Activated CD8-positive, alpha-beta T cell treated with anti-CD3 and anti-CD28 coated beads for 36 hours (primary cell): ENCODE measurements at places on chromosomes 2 and 18. TPM values are rescaled to one million over a fixed set of nuclear protein-coding genes. Genes with fewer than 3 reads are reported as not detected.

- no peaks in the 10 kb centered on the region for H3K27me3 ChIP-seq
- H3K4me1 ChIP-seq = no peaks in the 10 kb centered on the region
- no peak overlapping the region for H3K27ac ChIP-seq
- no peaks in the 10 kb centered on the region for H3K36me3 ChIP-seq
Observed at GRCh38 chr18:7234091-7234490, 3.2 kb downstream of the LRRC30 start.

DNA sequence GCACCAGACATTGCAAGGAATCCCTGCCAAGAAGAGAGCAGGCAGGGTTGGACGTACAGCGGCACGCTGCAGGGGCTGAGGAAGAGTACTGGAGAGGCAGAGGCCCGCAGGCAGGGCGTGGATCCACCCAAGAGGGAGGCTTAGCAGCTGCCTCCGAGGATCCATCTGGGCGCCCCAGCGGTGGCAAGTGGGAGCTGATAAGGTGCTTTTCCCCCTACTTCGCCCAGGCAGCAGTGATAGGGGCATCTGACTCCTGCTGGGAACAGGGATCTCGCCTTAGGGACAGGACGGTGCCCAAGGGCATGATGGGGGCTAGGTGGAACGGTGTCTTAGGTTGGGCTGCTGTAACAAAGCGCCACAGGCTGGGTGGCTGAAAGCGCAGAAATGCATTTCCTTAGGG, 67.4 kb upstream of the HS6ST1 start:
- no peak for DNase-seq
- no peaks in the 10 kb centered on the region for H3K36me3 ChIP-seq
- no peak overlapping the region for H3K27ac ChIP-seq
- peaks cover 9% of the 10 kb centered on the region for H3K4me1 ChIP-seq

OBSL1 gene
- 1.3 TPM for total RNA-seq

GRCh38 chr18:2905854-2906703, 59.3 kb downstream of the EMILIN2 start:
- peak; percentile 51 for DNase-seq
- peaks cover 27% of the 10 kb centered on the region for H3K36me3 ChIP-seq
- peak overlapping the region; percentile 88 for H3K27ac ChIP-seq
- H3K4me1 ChIP-seq = peaks cover 26% of the 10 kb centered on the region
- peak overlapping the region; percentile 82 for H3K4me3 ChIP-seq

PRKAG3 gene
- not detected for total RNA-seq

DNA sequence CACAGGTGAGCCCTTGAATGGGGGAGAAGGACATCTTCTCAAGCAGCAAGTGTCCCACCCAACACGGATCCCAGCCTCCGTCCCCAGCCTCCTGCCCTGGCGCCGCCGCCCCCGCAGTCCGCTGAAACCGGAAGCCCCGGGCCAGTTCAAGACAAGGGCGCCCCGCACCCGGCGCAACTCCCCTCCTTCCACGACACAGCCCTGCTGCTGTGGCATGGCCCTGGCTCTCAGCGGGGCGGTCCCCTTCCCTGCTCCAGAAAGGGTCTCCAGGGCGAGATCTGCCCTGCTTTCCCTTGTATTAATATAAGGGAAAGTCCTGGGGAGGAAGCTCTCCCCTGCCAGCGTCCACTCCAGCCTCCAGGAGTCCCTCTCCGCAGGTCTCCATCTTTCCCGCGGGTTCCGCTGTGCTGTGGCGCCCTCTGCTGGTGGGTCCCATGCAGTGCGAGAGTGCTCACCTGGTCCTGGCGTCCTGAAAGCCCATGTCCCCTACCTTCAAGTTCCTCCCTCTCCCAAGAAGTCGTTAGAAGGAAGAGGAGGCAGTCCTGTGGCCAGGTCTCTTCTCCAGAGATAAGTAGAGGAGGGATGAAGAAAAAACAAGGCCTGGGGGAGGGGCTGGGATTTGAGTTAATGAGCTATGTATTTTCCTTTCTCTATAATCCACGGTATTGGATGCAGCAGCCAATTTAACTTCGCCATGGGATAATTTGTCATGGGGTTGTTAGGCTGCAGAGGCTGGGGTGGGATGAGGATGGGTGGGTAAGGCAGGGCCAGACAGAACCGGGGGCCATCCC, 176.0 kb downstream of the SMAD2 start:
- no peak overlapping the region for H3K4me3 ChIP-seq
- H3K4me1 ChIP-seq = peaks cover under 1% of the 10 kb centered on the region
- peaks cover 10% of the 10 kb centered on the region for H3K27me3 ChIP-seq

- H3K4me3 ChIP-seq = no peak overlapping the region
- peaks cover 1% of the 10 kb centered on the region for H3K27me3 ChIP-seq
- H3K4me1 ChIP-seq = peaks cover 7% of the 10 kb centered on the region
- H3K27ac ChIP-seq = no peak overlapping the region
Observed at GRCh38 chr18:25817546-25818237, 272.7 kb downstream of the SS18 start.

- no peaks in the 10 kb centered on the region for H3K36me3 ChIP-seq
- no peak overlapping the region for H3K27ac ChIP-seq
- peaks cover 2% of the 10 kb centered on the region for H3K4me1 ChIP-seq
- DNase-seq = no peak
Observed at GRCh38 chr2:111652038-111652437, 232.0 kb downstream of the ANAPC1 start.

- no peak overlapping the region for H3K27ac ChIP-seq
- H3K4me3 ChIP-seq = no peak overlapping the region
- H3K36me3 ChIP-seq = no peaks in the 10 kb centered on the region
Observed at GRCh38 chr18:59060551-59060950, 79.1 kb upstream of the SEC11C start.

GPR75 gene
- total RNA-seq = 0.88 TPM

DNA sequence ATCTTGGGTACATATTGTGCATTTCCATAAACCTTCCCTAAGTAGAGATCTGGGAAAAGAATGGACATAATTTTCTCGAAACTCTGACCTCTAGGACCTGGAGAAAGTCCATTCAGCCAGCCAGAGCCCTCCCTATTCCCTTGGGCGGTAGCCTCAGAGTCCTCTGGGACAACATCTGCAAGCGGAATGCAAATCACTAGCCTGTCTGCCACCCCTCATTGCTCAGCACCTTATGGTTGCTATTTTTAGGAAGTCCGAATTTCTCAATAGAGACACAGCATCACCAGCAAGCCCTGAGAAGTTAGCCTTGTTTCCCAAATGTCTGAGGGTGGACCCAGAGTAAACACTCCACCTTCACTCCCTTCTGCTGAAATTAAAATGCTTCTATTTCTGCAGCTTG, 17.6 kb upstream of the CD28 start:
- no peak overlapping the region for H3K27ac ChIP-seq
- no peak for DNase-seq
- H3K4me3 ChIP-seq = no peak overlapping the region
- peaks cover 33% of the 10 kb centered on the region for H3K4me1 ChIP-seq
- no peaks in the 10 kb centered on the region for H3K36me3 ChIP-seq

SOCS6 gene
- total RNA-seq = 0.47 TPM

DNA sequence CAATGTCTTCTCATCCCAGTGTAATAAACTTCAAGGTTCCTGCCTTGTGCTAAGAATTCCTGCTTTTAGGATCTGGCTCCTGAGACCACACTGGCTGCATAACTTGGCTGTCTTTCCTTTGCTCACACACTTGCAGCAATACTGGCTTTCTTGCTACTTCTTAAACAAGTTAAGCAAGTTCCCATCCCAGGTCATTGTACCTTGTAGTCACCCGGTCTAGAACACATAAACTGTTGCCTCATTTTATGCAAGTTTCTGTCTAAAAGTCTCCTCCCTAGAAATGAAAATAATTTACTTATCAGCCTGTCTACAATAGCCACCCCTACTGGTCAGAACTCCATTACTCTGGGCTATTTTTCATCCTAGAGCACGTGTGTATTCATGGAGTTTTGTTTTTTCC, 887.9 kb upstream of the FAM98A start:
- no peaks in the 10 kb centered on the region for H3K36me3 ChIP-seq
- H3K27me3 ChIP-seq = no peaks in the 10 kb centered on the region
- DNase-seq = no peak

SERPINB13 gene
- total RNA-seq = not detected

DNA sequence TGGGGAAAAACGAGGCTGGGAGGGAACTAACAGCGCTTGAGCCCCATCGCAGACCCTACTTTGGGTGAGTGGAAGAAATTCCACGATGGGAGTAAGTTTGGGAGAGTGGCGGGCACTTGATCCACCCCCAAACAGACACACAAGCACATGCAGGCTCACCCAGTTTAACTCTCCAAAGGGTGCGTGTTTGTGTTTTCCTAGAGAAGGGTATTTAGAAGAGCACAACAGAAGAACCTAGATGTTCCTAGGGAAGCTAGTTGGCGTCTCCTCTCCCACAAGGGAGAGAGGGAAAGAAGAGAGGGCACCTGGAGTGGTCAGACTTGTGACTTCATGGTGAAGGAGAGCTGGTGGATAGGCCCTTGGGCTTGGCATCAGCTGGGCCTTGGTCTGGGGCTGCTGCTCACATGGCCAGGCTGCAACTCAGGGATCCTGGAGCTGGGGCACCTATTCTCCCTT, 3.2 kb downstream of the GATA6 start:
- H3K4me3 ChIP-seq = no peak overlapping the region
- peaks cover 71% of the 10 kb centered on the region for H3K27me3 ChIP-seq

GPR55 gene
- 5.0 TPM for total RNA-seq

DNA sequence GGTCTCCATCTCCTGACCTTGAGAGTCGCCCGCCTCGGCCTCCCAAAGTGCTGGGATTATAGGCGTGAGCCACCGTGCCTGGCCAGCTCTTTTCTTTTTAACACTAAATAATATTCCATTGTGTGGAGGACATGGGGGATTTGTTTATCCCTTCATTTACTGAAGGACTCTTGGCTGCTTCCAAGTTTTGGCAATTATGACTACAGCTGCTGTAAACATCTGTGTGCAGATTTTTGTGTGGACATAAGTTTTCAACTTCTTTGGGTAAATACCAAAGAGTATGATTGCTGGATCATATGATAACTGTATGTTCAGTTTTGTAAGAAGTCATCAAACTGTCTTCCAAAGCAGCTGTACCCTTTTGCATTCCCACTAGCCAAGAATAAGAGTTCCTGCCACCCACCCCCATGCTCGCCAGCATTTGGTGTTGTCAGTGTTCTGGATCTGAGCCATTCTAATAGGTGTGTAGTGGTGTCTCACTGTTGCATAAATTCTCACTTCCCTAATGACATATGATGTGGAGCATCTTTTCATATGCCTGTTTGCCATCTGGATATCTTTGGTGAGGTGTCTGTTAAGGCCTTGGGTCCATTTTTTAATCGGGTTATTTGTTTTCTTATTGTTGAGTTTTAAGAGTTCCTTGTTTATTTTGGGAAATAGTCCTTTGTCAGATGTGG, 52.2 kb downstream of the TNFRSF11A start:
- H3K4me3 ChIP-seq = no peak overlapping the region
- H3K4me1 ChIP-seq = peaks cover 6% of the 10 kb centered on the region
- H3K27ac ChIP-seq = no peak overlapping the region
- no peaks in the 10 kb centered on the region for H3K36me3 ChIP-seq

GRCh38 chr18:48059455-48060010, 129.1 kb upstream of the SMAD2 start:
- peaks cover 21% of the 10 kb centered on the region for H3K27me3 ChIP-seq
- no peak overlapping the region for H3K27ac ChIP-seq
- no peak overlapping the region for H3K4me3 ChIP-seq
- H3K4me1 ChIP-seq = no peaks in the 10 kb centered on the region

CAPN14 gene
- 0.59 TPM for total RNA-seq

DNA sequence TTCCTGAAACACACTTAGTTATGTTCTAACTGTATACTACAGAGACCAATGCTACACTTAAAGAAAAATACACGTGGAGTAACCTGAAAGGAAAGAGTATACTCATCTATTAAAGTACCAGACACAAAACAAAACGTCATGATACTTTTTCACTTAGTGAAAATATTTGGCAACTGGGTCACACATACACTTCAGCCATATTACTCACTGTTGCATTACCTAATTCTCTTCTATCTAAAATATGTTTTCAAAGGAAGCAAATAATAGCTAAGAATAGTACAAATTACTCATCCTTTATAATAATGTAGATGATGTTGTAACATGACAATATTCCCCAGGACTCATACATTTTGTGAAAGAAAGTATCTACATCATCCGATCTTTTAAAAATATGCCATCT, 76.5 kb upstream of the EPB41L3 start:
- no peak overlapping the region for H3K27ac ChIP-seq
- H3K4me3 ChIP-seq = no peak overlapping the region
- no peaks in the 10 kb centered on the region for H3K36me3 ChIP-seq
- peaks cover 5% of the 10 kb centered on the region for H3K27me3 ChIP-seq
- no peak for DNase-seq

DNA sequence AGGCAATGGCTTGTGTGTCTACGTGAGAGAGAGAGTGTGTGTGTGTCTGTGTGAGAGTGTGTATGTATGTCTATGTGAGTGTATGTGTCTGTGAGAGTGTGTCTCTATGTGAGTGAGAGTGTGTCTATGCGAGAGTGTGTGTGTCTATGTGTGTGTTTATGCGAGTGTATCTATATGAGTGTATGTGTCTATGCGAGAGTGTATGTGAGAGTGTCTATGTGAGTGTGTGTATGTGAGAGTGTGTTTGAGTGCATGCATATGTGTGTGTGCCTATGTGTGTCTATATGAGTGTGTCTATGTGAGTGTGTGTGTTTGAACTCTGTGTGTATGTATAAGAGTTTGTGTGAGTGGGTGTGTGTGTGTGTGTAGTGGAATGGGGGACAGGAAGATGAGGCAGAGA, 9.8 kb upstream of the GNLY start:
- DNase-seq = no peak
- no peak overlapping the region for H3K27ac ChIP-seq
- H3K36me3 ChIP-seq = no peaks in the 10 kb centered on the region
- H3K4me1 ChIP-seq = peaks cover 12% of the 10 kb centered on the region
- no peak overlapping the region for H3K4me3 ChIP-seq
- H3K27me3 ChIP-seq = peaks cover 2% of the 10 kb centered on the region

- peaks cover 13% of the 10 kb centered on the region for H3K4me1 ChIP-seq
- no peaks in the 10 kb centered on the region for H3K27me3 ChIP-seq
- no peak overlapping the region for H3K4me3 ChIP-seq
- H3K36me3 ChIP-seq = no peaks in the 10 kb centered on the region
Observed at GRCh38 chr18:48955830-48956261, 5.1 kb upstream of the SMAD7 start.

GRCh38 chr18:79934311-79935097, 16.9 kb downstream of the SLC66A2 start:
- no peak for DNase-seq
- no peak overlapping the region for H3K27ac ChIP-seq
- H3K4me3 ChIP-seq = no peak overlapping the region
- H3K4me1 ChIP-seq = no peaks in the 10 kb centered on the region

DNA sequence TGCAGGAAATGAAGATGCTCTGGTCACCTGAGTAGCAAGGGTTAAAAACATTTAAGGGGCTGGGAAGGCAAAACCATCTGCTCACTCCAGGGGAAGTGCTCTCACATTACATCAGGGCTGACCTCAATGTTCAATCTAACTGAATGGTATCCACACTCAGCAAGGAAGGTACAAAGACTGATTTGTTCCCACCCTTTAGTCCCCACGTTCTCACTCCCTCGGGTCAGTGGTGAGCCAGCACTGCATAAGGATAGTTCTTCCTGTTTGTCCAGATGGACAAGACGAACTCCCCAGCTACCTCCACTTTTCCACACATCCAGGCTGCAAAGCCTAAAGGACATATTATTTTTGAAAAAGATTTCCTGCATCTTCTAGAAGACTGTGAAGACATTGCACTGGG, 126.6 kb upstream of the SLC14A2 start:
- no peaks in the 10 kb centered on the region for H3K4me1 ChIP-seq
- no peaks in the 10 kb centered on the region for H3K27me3 ChIP-seq
- H3K36me3 ChIP-seq = no peaks in the 10 kb centered on the region
- H3K4me3 ChIP-seq = no peak overlapping the region

GRCh38 chr2:187482796-187483195, 34.7 kb upstream of the CALCRL start:
- H3K27ac ChIP-seq = no peak overlapping the region
- no peak for DNase-seq
- no peaks in the 10 kb centered on the region for H3K36me3 ChIP-seq
- H3K4me3 ChIP-seq = no peak overlapping the region
- H3K4me1 ChIP-seq = no peaks in the 10 kb centered on the region
